ENCODE measurements at places on chromosomes 12 and 14.

- no peak for DNase-seq
These were observed 60.8 kb upstream of the SLC38A4 start for GRCh38 chr12:46886541-46887041.

DNA sequence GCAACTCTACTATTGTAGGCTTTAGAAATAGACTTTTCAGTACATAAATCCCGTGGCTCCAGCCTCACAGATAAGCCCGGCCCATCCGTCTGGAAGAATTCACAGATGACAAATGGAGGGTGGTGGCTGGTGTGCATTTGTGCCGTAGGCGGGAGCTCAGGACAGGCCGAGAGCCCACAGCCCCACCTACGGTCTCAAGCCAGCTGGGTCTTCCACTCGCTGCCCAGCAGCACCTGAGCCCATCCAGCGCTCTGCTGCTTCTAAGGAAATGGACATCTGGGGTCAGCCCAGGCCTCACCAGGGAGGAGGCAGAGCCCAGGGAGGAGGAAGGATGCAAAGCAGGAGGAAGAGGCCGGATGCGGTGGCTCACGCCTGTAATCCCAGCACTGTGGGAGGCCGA, 72.8 kb downstream of the KIF26A start:
- DNase-seq, result no peak

GRCh38 chr14:44567997-44568396, 60.9 kb upstream of the FSCB start:
- DNase-seq, result no peak

GRCh38 chr12:71662849-71663560, 643 bp downstream of the ZFC3H1 start:
- DNase-seq, result peak; percentile 20

DNA sequence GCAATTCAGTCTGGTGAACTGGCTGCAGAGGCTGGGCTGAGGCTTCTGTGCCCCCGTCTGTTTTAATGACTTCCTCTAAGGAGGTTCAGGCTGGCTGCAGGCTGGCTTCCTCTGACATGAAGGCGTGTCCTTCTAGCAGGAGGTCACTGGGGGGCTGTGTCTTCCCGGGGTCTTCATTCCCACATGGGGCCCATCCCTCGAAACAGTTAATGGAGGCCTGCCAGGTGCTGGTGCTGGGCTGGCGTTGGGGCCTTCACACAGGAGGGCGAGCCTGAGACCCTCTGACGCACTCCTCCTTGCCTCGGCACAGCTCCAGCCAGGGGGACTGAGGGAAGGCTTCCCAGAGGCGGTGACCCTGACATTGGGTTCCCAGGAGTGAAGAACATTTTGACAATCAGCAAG, 57.7 kb upstream of the DLK1 start:
- no peak for DNase-seq

DNA sequence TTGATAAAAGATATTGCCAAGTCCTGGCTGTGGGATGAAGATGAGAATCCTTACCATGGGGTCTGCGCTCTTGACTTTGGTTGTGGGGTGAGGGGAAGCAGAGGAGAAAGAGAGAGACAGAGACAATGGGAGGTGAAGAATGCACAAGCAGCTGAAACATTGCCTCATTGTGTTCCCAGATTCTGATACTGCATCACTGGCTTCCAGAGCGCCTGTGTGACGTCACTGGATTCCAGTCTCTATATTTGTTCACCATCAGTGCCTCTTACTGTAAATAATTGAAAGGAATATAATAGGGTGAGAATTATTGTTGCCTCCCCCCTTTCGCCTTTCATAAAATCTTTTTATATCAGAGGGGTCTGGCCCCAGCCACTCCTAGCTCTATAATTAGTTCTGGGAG, 188.9 kb upstream of the NTF3 start:
- DNase-seq, result no peak

DNA sequence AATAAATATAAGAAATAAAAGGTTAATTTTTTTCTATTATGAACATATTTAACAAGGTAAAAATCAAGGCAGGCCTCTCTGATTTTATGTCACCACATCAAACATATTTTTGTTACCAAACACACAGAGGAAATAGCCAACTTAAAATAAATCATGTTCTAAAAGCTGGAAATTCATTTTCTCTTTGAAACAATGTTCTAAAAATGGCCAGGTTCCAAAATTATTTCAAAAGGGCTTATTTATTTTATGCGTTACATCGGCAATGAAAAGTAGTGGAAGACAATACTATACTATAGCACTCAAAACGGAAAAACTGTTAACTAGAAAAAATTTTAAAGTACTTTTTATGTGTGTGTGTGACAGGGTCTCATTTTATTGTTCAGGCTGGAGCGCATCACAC, 24.0 kb upstream of the RASSF8 start:
- DNase-seq, result no peak

DNA sequence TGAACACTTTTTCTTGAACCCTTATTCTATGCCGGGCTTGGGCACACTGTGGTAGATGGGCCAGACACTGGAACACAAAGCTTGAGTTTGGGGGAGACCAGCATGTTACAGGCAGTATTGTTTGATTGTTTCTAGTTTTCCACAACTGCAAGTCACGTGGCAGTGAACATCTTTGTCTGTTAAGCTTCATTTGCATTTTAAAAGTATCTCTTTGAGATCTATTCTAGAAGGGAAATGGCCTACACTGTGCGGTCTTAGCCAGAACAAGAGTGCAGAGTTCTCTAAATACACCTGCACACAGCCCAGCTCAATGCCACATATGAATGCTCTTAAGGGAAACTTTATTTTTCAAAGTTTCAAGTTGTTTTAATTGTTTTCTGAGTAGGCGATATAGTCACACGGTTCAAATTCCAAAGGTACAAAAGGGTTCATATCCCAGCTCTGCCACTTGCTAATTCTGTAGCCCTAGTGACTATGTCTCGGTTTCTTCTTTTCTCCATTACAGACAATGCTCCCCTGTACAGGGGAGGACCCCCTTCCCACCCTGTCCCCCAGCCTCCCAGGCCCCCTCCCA, 24.9 kb downstream of the RIN3 start:
- DNase-seq, result no peak

GRCh38 chr12:128790221-128790620, 33.5 kb downstream of the SLC15A4 start:
- no peak for DNase-seq

- no peak for DNase-seq
These were observed 34.8 kb upstream of the TESC start for GRCh38 chr12:117134059-117134458.

DNA sequence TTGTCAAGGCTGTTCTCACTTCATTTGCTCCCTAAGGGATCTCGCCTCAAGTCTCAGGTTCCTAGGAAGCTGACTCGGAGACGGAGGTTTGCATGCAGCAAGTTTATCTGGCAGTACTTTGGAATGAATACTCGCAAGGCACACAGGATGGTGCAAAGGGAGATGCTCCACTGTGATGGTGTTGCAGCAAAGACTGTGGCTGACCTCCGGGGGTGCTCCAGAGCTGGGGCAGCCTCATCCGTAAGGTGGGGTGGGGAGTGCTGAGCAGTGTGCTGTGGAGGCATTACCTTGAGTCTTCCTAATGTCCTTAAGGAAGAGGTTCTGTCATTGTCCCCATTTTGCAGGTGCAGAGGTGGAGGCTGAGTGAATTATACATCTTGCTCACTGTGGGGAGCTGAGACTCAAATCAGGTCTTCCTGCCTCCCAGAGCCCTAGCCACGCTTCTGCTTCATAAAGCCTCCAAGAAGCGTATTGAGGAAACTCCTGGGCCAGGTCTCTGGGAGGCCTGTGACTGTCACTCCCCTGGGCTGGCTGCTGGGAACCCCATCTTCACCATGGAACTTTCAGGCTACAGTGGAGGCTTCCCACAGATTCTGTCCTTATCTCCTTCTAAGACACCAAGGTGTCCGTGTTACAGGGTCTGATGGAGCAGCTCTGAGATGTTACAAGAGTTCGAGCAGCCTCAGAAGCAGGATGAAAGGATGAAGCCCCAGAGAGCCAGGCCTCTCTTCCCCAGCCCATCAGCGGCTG, 39.5 kb downstream of the GALNT16 start:
- DNase-seq, result no peak

- no peak for DNase-seq
These were observed 23.3 kb downstream of the MEG3 start for GRCh38 chr14:100849115-100849781.

GRCh38 chr14:72948481-72949138, 22.3 kb downstream of the DCAF4 start:
- DNase-seq, result peak; percentile 14

GRCh38 chr12:85036733-85037132, 582 bp downstream of the LRRIQ1 start:
- no peak for DNase-seq

- no peak for DNase-seq
These were observed 1621.5 kb upstream of the FLRT2 start for GRCh38 chr14:83908419-83908818.

DNA sequence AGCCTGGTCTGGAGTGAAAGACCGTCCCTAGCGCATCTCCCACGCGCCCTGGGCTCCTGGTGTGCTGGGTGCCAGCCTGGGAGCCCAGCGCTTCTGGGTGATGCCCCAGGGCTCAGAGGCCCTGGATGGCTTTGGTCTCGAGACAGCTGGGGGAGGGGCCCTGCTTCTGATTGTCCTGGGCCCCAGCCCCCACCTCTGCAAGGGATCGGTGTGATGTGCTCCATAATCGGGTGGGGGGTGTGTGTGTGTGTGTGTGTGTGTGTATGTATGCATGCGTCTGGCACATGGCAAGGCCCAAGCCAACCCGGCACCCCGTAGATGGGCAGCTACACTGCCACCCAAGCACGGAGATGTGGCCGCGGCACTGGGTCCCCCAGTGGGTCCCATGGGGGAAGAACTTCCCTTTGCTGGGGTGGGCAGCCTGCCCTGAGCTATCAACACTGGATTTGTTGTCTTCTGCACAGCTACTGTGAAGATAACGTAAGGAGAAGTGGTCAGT, 3.1 kb downstream of the ZBTB42 start:
- no peak for DNase-seq

- DNase-seq, result no peak
These were observed 75.9 kb downstream of the CCDC60 start for GRCh38 chr12:119410396-119410795.

DNA sequence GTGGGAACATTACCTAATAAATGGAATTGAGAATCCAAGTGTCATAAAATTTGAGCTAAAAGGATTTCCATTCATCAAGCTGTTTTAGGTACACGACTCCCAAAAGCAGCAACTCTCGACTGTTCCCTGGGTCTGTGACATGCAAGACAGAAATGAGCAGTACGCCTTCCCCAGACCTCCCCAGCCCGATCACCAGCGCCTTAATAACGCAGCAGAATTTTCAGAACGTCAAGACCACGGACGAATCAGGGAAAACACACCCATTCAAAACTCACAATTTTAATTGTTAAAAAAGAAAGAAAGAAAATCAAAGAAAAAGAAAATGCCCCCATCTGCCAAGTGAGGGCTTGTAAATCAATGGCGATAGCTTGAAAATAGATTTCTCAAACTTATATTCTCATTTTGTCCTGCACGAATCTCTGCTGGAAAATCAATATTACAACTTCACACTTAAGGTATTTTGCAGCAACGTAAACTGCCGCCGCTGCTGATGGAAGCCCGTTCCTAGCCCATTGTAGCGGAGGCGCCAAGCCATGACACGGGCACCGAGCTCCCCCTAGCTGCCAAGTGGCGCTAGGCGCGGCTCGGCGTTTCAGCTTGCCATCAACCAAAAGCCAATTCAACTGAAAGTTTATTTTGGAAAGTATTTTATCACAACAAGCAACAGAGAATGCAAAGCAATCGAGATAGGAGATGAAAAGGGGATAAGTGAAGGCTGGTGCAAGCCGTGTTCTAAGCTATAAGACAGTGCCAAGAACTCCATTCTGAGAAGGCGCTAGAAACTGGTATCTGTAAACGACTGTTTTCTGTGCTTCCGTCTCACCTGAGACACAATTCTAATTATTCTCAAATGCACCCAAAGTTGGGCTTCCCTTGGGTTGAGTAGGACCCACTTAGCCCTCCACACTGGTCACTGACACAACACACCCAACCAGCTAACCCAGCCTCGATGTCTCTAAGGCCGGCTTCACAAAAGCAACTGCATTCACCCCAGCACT, 5.5 kb downstream of the BCL11B start:
- peak; percentile 60 for DNase-seq

- no peak for DNase-seq
These were observed 12.0 kb upstream of the CRY1 start for GRCh38 chr12:107105410-107105703.

DNA sequence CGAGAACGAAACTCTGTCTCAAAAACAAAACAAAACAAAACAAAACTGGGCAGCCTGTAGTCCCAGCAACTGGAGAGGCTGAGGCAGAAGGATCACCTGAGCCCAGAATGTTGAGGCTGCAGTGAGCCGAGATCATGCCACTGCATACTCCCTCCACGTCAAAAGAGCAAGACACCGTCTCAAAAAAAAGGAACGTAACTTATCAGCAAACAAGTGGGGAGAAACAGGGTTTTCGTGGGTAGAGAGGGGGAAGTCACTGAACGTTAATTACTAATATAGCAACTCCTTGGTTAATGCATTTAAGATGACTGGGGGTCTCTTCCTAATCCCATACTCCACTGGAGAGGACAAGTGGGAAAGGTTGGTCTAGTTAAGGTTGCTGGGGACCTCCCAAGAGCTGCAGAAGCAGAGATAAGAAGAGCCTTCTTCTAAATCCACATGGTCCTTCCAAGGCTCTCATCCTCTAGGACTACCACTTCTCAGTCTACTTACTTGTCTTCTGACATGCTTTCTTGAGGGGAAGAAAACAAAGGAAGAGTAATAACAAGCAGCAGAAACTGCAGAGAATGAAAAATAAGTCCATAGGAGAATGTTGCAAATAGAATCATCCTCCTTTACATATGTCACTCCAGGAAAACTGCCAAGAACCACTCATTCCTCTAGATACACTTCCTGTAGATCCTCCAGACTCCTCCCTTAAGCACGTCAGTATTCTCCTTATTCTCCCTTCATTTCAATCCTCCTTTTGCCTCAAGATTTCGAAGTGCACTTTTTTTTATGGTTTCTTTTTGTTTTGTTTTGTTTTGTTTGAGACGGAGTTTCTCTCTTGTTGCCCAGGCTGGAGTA, 5.8 kb downstream of the NUMB start:
- DNase-seq, result no peak

GRCh38 chr12:3551386-3551785, 60.4 kb downstream of the PRMT8 start:
- no peak for DNase-seq

- DNase-seq, result no peak
These were observed 38.7 kb downstream of the DEGS2 start for GRCh38 chr14:100120522-100121269.

GRCh38 chr12:118611295-118611694, 234.9 kb downstream of the SUDS3 start:
- no peak for DNase-seq

DNA sequence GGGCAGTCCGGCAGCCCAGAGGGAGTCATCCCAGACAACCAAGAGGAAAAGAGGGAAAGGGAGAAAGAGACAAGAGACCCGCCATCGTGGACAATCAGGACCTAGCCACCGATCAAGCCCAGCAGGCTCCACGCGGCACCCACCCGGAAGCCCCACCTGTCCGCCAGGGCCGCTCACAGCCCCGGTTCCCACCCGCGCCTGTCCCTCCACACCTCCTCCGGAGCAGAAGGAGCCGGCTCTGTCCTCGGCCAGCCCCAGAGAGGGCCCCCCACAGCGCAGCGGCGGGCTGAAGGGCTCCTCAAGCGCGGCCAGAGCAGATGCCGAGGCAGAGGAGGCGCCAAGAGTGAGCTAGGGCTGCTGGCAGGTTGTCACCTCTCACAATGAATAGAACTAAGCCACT, 784.7 kb upstream of the FBXO33 start:
- DNase-seq, result no peak

GRCh38 chr12:93365616-93366405, 11.9 kb upstream of the NUDT4 start:
- DNase-seq, result no peak

GRCh38 chr14:69079188-69079742, 73.7 kb downstream of the DCAF5 start:
- no peak for DNase-seq
